Activated naive CD8-positive, alpha-beta T cell treated with anti-CD3 and anti-CD28 coated beads, Interleukin-2, amount 10 ng/mL, durations not matched to agents 7 days and 5 days (primary cell): ENCODE measurements at places on chromosomes 2 and 18. TPM values are rescaled to one million over a fixed set of nuclear protein-coding genes. Genes with fewer than 3 reads are reported as not detected.
A peak's percentile ranks its signal among the peaks of the same experiment; 100 is the strongest.

DNA sequence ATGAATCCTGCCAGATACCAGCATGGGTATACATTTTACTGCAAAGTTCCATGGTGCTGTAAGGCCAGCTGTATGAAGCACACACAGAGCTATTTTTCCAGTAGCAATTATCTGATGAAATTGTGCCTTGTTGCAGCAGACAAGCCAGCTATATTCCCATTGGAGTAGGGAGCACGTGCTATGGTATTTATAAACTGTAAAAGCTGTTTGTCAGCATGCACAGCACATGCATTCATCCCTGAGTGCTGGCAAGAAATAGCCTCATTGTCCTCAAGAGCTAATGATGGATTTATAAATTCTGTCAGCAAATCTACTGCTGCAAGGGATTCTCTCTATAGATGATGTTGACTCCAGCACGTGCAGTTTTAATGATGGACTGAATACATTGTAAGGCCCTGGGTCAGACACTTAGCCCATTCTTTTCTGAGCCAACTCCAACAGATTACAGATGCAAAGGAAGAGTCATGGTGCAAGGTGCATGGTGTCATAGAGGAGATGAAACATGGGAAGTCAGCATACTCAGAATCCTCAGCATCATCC lies 61.7 kb downstream of the KCNS3 start:
- H3K27me3 ChIP-seq = no peaks in the 10 kb centered on the region
- no peaks in the 10 kb centered on the region for H3K4me1 ChIP-seq
- no peak overlapping the region for H3K4me3 ChIP-seq
- H3K27ac ChIP-seq = no peak overlapping the region
- H3K36me3 ChIP-seq = no peaks in the 10 kb centered on the region

DNA sequence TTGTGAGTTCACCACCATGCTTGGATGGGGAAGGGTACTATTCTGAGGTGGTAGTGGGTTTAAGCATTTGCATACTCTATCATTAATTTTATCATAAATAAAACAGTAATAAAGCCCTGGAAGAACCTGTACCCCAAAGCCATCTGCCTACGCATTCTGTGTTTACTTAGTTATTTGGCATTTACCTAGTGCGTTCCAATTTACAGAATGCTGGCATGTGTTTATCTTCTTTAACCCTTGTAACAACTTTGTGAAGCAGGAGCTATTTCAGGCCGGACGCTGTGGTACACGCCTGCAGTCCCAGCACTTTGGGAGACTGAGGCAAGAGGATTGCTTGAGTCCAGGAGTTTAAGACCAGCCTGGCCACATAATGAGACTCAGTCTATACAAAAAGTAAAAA lies 17.8 kb upstream of the ODC1 start:
- no peak overlapping the region for H3K27ac ChIP-seq
- DNase-seq = no peak
- no peak overlapping the region for H3K4me3 ChIP-seq
- peaks cover 3% of the 10 kb centered on the region for H3K27me3 ChIP-seq
- H3K4me1 ChIP-seq = no peaks in the 10 kb centered on the region

DNA sequence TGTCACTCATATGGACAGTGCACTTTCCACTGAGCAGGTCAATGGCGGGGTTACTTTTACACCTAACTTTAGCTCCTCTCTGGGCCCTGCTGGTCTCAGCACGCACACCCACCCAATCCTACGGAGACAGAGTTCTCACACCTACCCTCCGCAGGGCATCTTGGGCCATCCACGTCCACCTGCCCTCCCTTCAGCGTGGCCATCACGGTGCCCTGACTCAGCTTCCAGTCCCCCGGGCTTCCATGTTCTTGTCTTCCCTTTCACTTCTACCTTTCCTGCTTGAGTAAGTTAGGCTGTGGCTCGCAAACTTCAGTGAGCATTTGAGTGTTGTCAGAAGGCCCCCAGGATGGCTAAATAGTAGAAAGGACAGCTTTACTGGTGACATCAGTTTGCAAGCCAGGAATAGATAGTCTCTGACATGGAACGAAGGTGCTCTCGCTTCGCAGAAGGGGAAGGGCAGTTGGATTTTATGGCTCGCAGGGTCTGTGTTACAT lies 232.4 kb downstream of the SEPTIN10 start:
- no peak for DNase-seq
- H3K4me3 ChIP-seq = no peak overlapping the region
- peaks cover 2% of the 10 kb centered on the region for H3K4me1 ChIP-seq
- H3K36me3 ChIP-seq = no peaks in the 10 kb centered on the region
- H3K27me3 ChIP-seq = no peaks in the 10 kb centered on the region

DNA sequence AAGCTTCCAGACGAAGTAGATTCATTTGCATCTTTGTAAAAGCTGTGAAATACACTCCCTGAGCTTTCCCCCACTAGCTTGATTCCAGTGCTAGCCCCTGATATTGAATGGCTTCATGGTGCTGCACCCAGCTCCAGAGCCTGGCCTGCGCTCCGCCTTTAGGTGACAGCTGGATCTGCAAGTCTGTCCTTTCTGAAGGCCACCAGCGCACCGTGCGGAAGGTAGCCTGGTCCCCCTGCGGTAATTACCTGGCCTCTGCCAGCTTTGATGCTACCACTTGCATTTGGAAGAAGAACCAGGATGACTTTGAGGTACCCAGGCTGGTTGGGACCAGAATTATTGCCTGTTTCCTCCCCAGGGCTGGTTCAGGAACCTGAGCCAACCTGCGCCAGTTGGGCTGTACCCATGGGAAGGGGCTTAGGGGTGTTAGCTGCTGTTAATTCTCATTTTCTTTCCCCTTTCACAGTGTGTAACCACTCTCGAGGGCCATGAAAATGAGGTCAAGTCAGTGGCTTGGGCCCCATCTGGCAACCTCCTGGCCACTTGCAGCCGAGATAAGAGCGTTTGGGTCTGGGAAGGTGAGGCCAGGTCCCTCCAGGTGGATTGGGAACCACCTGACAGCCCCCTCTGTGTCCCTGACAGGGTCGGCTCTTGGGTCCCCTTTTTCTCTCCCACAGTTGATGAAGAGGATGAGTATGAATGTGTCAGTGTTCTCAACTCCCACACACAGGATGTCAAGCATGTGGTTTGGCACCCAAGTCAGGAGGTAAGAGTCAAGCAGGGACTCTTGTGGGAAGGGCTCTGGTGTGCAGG lies 1.3 kb downstream of the CIAO1 start:
- H3K4me1 ChIP-seq = peaks cover 30% of the 10 kb centered on the region
- peak; percentile 67 for DNase-seq
- H3K27me3 ChIP-seq = no peaks in the 10 kb centered on the region
- H3K36me3 ChIP-seq = peaks cover 12% of the 10 kb centered on the region
- peak overlapping the region; percentile 100 for H3K4me3 ChIP-seq

The DSG4 gene
- total RNA-seq = not detected

DNA sequence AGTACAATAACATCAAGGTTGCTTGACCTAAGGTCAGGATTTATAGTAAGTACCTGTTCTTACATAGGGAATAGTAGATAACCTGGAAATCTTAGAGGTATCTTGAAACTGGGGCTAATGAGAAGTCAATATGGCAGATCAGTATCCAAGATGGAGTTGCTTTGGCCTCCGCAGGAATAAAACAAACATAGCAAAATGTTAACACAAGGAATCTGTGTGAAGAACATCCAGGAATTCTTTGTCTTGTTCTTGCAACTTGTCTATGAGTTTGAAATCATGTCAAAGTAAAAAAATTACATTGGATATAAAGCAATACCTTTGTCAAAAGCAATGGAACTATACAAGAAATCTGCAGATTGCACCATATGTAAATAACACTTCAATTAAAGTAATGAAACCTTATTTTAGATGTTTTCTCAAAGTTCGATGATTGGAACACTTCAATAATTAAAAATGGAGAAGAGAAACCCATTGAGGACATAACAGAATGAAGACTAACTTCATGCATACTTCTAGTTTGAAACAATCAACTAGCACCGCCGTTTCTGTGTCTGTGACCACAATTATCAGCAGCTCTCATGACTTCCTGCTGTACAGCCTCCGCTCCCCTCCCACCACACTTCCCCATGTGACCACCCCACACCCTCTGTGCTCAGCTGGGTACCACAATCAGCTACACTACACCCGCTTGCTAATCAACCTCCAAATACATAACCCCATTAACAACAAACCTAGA lies 27.6 kb downstream of the C2orf76 start:
- H3K4me1 ChIP-seq = peaks cover 21% of the 10 kb centered on the region
- no peaks in the 10 kb centered on the region for H3K36me3 ChIP-seq
- H3K27me3 ChIP-seq = no peaks in the 10 kb centered on the region
- H3K4me3 ChIP-seq = peak overlapping the region; percentile 69
- peak; percentile 52 for DNase-seq
- peak overlapping the region; percentile 65 for H3K27ac ChIP-seq

The CCDC68 gene
- not detected for total RNA-seq

DNA sequence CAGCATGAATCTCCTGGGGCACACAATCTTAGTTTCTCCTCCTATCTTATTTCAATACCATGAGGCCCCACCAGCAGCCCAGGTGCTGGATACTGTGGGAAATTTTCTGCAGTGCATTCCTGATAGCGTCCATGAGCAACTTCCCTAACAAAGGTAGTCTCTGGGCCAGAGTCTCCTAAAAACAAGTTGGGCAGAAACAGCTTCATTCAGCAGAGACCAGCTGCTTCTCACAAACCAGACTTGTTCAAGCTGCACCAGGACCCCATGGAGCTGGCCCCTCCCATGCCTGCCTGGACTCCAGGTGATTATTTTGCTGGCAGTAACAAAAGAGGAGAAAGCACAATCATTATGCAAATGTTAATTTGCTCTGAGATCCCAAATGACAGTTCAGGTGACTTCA lies 31.4 kb downstream of the MYO5B start:
- no peak overlapping the region for H3K27ac ChIP-seq
- H3K4me3 ChIP-seq = no peak overlapping the region
- no peak for DNase-seq
- H3K4me1 ChIP-seq = peaks cover 2% of the 10 kb centered on the region

The SLC4A3 gene
- not detected for total RNA-seq

- H3K27ac ChIP-seq = peak overlapping the region; percentile 18
- no peak for DNase-seq
- H3K36me3 ChIP-seq = peaks cover 2% of the 10 kb centered on the region
- no peaks in the 10 kb centered on the region for H3K27me3 ChIP-seq
- H3K4me3 ChIP-seq = no peak overlapping the region
- H3K4me1 ChIP-seq = peaks cover 20% of the 10 kb centered on the region
Observed at GRCh38 chr2:232231554-232231953, 147.0 kb upstream of the ALPP start.

The AGPS gene
- total RNA-seq = 46.1 TPM

GRCh38 chr2:39550701-39551285 lies 113.7 kb upstream of the MAP4K3 start:
- no peaks in the 10 kb centered on the region for H3K4me1 ChIP-seq
- H3K27ac ChIP-seq = no peak overlapping the region
- H3K27me3 ChIP-seq = peaks cover 2% of the 10 kb centered on the region
- no peaks in the 10 kb centered on the region for H3K36me3 ChIP-seq
- DNase-seq = no peak

The MLPH gene
- total RNA-seq = not detected

GRCh38 chr2:202510911-202511310 lies 123.9 kb upstream of the FAM117B start:
- H3K4me1 ChIP-seq = no peaks in the 10 kb centered on the region
- no peak overlapping the region for H3K4me3 ChIP-seq
- peaks cover 2% of the 10 kb centered on the region for H3K27me3 ChIP-seq
- H3K36me3 ChIP-seq = no peaks in the 10 kb centered on the region
- H3K27ac ChIP-seq = no peak overlapping the region
- no peak for DNase-seq

The LBX2 gene
- total RNA-seq = 1.2 TPM

DNA sequence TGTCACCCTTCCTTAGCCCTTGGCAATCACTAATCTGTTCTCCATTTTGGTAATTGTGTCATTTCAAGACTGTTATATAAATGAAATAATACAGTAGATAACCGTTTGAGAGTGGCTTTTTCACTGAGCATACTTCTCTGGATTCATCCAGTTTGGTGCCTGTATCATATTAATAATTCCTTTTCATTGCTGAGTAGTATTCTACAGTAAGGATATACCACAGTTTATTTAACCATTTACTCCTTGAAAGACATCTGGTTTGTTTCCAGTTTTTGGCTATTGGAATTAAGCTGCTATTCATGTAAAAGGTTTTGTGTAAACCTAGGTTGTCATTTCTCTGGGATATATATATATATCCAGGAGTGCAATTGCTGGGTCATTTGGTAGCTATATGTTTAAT lies 44.6 kb upstream of the TGFA start:
- H3K27me3 ChIP-seq = peaks cover 18% of the 10 kb centered on the region
- H3K4me1 ChIP-seq = peaks cover 6% of the 10 kb centered on the region
- no peak overlapping the region for H3K27ac ChIP-seq
- no peaks in the 10 kb centered on the region for H3K36me3 ChIP-seq
- no peak overlapping the region for H3K4me3 ChIP-seq
- DNase-seq = no peak

DNA sequence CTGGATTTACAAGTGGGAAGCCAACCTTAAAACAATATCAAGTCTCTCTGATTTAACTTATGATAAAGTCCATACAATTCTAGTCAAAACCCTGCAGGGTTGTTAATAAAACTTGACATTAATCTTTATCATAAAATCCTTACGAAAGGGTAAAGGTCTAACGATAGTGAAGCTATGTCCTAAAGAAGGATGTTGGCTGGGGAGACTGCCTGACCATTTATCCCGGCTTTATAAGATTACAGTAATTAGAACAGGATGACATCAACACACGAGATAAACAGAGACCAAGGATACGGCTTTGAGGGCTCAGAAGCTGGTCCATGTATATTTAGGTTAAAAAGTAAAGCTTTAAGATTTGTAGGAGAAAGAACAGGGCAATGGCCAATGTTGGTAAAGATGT lies 189.0 kb upstream of the COPS8 start:
- H3K36me3 ChIP-seq = no peaks in the 10 kb centered on the region
- no peaks in the 10 kb centered on the region for H3K4me1 ChIP-seq
- H3K4me3 ChIP-seq = no peak overlapping the region
- no peak overlapping the region for H3K27ac ChIP-seq
- DNase-seq = no peak

GRCh38 chr2:9377461-9378097 lies 45.7 kb downstream of the ITGB1BP1 start:
- peaks cover 10% of the 10 kb centered on the region for H3K27me3 ChIP-seq
- no peak for DNase-seq
- peaks cover 2% of the 10 kb centered on the region for H3K4me1 ChIP-seq
- no peaks in the 10 kb centered on the region for H3K36me3 ChIP-seq
- H3K4me3 ChIP-seq = no peak overlapping the region
- H3K27ac ChIP-seq = no peak overlapping the region

DNA sequence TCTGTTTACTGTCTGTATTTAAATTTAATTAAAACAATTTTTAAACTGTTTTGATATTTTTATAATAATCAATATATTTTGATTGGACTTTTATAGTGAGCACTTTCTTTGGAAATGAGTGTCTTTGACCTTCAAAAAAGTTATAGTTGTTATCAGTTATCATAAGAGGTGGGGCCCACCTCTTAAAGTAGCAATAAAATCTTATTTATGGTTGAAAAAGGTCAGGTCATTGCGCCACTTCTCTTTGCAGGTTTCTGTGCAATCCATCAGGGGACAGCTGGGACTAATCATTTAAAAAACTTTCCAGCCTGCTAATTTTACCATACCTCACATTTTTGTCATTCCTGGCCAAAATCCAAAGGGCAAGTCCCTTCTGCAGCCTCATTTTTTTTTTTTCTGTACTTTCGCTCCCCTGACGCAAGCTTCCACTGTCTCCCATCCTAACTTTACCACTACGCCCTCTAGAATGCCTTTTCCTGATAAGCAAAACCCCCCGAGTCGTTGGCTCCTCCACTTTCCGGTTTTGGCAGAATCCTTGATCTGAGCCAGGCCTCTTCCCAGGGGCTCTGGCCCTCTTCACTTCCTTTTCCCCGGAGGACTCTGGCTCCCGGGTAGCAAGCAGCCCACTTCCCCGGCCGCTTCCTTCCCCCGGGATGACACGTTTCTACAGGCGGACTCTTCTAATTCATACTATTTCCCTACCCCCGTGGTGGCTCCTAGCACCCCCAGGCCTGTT lies 1.1 kb upstream of the SEH1L start:
- peak overlapping the region; percentile 99 for H3K27ac ChIP-seq
- DNase-seq = no peak
- H3K27me3 ChIP-seq = no peaks in the 10 kb centered on the region
- H3K4me1 ChIP-seq = peaks cover 33% of the 10 kb centered on the region
